Dermis microvascular lymphatic vessel endothelial cell (primary cell): ENCODE measurements at places on chromosomes 6 and 20. TPM values are rescaled to one million over a fixed set of nuclear protein-coding genes. Genes with fewer than 3 reads are reported as not detected.
A peak's percentile ranks its signal among the peaks of the same experiment; 100 is the strongest.

The OR2J3 gene
- total RNA-seq, result not detected in 2 replicates

The HLA-DQA2 gene
- not detected in 2 replicates for total RNA-seq

The RMND1 gene
- total RNA-seq, result 19.9 and 21.2 TPM in 2 replicates

The CST3 gene
- total RNA-seq, result 112 and 193 TPM in 2 replicates

DNA sequence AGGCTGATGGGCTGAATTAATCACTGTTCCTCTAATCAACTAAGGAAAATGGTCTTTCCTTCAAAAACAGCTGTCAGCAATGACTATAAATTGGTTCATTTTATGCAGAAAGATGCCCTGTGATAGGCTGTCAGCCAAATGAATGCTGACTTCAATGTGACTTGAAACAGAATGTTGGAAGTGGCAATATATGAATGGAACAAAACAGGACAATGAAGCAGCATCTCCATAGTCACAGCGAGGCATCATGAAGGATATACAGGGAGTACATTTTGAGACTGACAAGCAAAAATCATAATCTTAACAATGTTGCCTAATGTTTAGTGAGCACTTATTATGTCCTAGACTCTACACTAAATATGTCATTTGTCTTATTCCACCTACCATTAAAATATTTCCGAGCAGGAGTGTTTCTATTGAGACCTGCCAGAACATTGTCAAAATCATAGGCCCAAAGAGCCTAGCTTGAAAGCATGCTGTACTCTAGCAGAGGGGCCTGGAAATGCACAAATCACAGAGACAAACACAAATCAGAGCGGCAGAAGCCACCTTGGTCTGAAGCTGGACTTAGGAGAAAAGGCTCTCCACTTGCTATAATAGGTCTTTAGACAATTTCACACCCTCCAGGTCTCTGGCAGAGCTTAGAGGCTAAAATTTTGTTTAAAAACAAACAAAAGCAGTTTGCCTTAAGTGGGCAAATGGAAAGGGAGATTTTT is 63.3 kb downstream of the FAM50B start:
- DNase-seq, result peak; percentile 65

DNA sequence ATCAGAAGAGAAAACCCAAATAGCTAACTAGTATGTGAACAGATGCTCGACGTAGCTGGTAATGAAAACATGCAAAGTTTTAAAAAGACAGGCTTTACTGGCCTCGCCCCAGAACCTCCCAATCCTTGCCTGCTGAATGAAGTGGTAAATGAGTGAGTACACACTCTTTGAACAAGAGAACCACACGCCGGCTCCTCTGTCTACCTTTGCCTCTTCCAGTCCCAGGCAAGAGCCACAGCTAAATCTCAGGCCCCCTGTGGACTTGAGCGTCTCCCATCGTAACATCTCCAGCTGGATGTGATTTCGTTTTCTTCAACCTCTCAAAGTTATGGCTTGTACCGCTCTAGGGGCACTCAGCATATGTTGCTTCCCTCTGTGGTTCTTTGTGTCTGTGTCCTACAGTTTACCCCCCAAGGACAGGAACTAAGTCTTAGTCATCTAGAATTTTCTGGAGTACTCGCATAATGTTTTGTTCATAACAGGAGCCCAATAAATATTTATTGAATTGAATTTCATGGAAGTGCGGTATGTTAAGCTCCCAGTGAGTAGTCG is 153.2 kb upstream of the TAB2 start:
- DNase-seq, result no peak

GRCh38 chr6:16473184-16473907 is 235.0 kb downstream of the GMPR start:
- DNase-seq, result no peak

DNA sequence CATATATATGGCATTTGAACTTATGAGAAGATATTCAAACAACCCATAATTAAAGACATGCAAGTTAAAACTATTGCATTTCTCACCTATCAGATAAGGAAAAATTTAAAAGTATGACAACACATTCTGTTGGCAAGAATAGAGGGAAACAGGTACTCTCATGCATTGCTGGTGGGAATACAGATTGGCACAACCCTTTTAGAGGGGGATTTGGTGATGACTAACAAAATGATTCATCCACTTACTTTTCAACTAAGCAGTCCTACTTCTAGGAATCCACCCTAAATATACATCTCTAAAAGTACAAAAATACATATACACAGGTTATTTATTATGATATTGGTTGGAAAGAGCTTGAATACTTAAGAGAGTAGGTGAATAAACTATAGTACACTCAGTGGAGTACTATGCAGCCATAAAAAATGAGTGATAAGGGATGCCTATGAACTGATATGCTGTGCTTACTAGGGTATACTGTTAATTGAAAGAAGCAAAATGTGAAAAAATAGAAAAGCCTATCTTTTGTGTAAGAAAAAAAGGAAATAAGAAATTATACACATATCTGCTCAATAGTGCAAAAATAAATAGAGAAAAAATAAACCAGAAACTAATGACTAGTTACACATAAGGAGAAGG is 42.2 kb downstream of the ADAT2 start:
- DNase-seq, result no peak

- no peak for DNase-seq
These were observed 88.3 kb upstream of the SLC22A23 start for GRCh38 chr6:3545156-3545555.

The RBPJL gene
- not detected in 2 replicates for total RNA-seq

DNA sequence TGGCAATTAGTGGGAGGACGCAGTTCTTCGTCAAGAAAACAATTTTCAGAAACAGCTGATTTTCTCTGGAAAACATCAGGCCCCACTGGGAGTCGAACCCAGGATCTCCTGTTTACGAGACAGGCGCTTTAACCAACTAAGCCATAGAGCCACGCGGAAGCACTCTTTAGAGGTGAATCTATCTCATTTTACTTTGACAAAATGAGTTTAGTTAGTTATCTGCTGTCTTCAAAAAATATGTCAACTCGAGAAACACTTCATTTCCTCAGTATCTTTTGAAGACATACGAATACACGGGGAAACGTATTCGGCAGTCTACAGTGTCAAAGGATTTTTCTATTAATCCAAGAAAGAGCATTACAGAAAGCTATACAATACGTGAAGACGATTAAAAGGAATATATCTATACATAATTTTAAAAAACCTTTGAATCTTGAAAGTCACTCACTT is 26.7 kb downstream of the GPX6 start:
- peak; percentile 17 for DNase-seq

The CUTA gene
- 43.8 and 72.3 TPM in 2 replicates for total RNA-seq

The SCRT2 gene
- not detected in 2 replicates for total RNA-seq

DNA sequence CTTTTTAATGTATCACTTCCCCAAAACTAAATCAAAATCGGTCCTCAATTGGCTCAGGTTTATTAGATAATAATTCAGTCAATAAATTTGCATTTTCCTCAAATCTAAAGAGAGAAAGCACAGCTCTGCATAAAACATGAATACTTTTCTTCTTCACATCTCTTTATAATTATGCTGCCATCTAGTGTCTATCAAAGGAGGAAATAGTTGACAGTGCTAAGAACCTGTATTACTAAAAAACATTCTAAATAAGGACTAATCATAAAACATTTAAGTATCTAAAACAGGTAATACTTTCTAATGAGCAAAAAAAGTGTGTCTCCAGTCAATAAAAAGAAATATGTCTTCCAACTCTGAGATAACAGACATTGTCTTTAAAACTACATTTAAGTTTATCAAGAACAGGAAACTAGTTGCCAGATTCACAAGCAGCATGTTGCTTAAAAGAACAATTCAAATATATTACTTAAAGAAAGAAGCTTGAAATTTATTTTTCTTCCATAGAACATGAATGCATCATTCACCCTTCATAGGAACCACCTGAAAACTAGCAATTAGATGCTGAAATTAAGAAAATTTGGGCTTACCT is 56.5 kb upstream of the DST start:
- DNase-seq, result peak; percentile 56

- no peak for DNase-seq
These were observed 290.9 kb upstream of the TSHZ2 start for GRCh38 chr20:52681288-52681687.

The EGFL8 gene
- total RNA-seq, result 0.64 and 2.3 TPM in 2 replicates

DNA sequence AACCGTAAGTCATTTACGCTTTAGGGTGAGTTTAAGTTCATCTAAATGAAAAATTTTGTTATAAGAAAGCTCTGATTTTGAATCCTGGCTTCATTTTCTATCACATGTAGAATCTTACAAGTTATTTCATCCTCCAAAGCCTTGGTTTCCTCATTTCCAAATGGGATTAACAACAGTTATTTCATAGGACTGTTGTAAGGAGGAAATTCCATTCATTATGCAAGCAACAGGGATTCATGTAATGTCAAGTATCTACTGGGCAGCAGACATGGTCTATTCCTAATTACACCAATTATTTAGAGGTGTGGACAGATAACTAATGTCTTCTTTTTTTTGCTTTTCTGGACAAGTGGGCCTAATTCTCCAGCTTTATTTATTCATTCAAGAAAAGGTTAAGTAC is 154.0 kb downstream of the PDSS2 start:
- DNase-seq, result no peak

GRCh38 chr6:149235130-149235561 is 82.4 kb upstream of the TAB2 start:
- no peak for DNase-seq

The PPP1R11 gene
- total RNA-seq, result 8.6 and 12.0 TPM in 2 replicates

DNA sequence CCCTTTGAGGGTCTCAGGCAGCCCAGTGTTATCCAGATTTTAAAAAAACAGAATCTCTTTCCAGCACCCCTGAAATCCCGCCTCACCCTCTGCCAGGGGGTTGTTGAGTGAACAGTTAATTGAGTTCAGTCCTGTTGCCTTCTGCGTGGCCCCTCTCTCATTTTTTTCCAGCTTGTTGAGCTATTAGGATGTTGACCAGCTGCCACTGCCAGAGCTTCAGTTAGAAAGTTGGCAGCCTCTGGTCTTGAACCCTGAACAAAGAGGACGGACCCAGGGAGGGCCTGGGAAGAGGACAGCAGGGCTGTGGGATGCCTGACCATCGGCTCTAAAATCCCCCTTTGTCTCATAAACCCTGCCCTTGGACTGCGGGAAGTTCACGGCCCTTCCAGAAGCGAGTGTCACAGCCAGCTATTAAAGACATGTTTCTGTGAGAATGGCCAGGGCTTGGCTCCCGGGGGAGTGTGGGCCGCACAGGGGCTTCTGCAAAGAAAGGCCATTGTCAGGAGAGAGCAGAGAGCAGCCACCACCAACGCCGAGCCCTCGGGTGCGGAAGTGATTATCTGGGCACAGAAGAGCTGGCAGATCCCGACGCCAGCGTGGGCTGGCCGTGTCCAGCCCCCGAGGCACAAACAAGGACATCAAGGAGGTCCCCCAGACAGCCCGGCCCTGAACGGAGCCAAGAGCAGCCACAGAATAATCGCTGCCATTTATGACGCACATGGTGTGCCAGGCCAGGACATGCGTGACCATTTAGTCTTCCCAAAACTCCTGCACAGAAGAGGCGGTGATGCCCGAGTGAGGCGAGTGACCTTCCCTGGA is 189.0 kb downstream of the ANKRD60 start:
- no peak for DNase-seq

GRCh38 chr6:111952274-111952673 is 79.0 kb upstream of the FYN start:
- DNase-seq, result no peak

The LCA5 gene
- total RNA-seq, result 2.1 and 2.2 TPM in 2 replicates

DNA sequence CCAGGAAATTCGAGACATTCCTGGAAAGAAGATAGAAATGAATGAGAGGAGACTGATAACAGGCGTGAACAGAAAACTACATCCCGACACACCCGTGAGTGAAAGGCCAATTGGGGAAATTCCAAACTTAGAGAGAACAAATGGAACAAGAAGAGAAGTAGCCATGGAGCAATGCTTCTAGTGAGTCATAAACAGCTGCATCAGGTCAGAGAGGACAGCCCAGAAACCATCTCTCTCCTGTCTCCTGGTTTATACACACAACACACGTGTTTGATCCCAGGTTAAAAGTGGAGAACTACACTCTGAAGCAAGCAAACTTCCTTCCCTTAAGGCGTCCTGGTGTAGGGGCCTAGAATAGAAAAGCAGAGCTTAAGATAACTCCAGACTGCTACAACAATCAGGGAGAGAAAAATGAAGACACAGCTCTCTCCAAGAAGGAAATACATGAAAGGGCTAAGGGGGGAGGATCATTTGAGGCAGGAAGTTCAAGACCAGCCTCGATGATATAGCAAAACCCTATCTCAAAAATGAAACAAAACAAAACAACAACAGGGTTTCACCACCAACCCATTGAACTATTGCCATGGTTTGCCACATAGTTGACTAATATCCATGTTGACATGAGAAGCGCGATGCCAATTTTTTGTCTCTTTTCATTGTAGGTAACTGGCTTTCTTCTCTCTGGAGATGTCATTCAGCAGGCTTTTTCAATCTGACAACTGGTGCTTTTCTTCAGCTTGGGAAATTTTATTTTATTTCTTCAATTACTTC is 26.9 kb downstream of the NRN1 start:
- DNase-seq, result peak; percentile 78

The SLC4A11 gene
- total RNA-seq, result 6.9 and 26.0 TPM in 2 replicates
